Activated effector memory CD4-positive, alpha-beta T cell treated with anti-CD3 and anti-CD28 coated beads, Interleukin-2, amount 50 U/mL, for 16 hours (primary cell): ENCODE measurements at places on chromosomes 2 and 18.

DNA sequence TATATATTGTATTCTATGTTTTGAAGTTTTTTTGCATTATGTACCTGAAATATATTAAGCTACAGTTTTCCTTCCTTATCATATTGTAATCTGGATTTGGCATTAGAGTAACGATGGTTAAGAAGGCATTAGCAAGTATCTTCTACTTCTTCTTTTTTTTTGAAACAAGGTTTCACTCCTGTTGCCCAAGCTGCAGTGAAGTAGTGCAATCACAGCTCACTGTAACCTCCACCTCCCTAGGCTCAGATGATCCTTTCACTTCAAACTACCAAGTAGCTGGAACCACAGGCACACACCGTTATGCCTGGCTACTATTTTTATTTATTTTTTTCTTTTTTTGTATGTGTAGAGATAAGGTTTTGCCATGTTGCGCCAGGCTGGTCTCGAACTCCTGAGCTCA lies 201.1 kb downstream of the ZNF804A start:
- DNase-seq: no peak

DNA sequence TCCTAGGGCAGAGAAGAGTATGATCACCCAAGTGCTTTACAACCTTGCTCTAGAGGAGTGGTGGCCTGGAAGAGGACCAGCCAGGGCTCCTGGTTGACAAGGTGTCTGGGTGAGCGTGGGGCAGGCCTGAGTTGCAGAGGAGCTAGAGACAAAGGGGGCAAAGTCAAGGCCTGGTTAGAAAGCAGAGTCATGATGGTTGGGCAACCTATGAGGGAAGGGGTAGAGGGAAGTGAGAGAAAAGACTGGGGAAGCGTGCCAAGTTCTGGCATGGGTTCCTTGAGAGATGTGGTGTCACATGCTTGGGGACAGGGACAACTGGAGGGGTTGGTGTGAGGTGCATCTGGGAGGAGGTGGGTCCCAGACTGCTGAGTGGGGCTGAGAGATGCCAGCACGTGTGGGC lies 13.5 kb downstream of the ZFP36L2 start:
- DNase-seq: no peak

- DNase-seq: no peak
Measured at GRCh38 chr2:128004509-128004908, 23.4 kb downstream of the SAP130 start.

DNA sequence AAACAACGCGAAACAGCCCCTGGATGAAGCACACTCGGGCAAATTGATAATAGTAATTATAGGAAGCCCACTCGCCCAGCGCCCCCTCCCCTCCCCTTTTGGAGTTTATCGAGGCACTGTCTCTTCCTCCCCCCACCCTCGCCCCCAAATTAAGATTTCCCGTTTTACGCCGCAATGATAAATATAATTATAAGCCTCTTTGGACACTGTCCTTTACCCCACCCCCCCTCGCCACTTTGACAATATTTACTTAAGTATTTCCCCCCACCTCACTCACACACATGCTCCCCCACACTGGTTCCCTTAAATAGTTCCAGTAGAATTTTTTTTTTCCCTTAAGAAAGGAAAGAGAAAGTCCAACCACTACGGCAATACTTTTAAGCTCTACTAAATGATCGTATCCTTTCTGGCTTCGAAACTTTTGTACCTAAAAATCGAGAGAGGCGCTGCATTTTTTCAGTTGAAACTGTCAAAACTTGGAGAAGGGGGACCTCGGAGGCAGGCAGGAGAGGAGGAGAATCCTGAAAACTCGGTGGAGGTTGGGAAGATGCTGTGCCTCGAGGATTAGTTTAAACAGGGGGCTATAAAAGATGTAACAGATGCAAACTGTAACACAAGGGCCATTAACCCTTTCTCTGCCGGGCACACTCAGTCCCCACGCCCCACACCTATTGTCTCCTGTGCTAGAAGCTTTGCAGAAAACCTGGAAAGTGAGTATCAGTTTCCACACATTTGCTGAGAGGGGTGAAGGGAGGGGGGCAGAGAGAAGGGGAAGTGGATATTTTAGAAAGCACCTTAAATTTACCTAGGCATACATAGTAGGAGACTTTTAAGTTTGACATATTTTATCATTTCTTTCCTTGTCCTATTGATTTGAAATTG lies 1.8 kb downstream of the ZEB2 start:
- no peak for DNase-seq

DNA sequence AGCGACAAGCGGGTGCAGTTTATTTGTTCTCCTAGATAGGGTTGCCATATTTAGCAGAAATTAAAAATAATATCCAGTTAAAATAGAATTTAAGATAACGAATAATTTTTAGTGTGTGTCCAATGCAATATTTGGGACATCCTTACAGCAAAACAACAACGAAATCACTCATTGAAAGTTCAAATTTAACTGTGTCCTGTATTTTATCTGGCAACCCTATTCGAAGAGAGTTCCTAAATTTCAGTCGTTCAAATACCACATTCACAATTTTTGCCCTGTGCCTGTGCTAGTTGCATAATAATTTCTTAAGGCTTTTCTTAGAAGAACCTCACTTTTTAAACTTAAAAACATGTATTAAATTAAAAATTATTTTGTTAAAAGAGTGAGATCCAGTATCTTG lies 664 bp downstream of the DGUOK start:
- DNase-seq: no peak

DNA sequence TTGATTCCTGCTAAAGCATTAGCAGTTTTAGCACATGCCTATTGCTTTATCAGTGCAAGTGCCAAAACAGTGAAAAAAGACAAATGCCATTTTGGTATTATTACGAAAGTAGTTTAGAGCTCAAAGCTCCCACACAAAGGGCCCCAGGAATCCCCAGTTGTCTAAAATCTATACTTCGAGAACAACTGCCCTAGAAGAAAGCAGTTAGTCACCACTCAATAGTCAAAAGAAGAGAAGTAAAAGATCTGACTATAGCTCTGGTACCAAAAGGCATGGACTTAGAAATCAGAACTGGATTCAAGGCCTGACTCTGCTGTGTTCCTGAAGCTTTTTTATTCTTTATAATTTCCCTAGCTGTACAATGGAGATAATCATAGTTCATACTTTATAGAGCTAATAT lies 21.8 kb downstream of the SCN3A start:
- no peak for DNase-seq

- DNase-seq: no peak
Measured at GRCh38 chr2:1707771-1708418, 36.4 kb downstream of the PXDN start.

DNA sequence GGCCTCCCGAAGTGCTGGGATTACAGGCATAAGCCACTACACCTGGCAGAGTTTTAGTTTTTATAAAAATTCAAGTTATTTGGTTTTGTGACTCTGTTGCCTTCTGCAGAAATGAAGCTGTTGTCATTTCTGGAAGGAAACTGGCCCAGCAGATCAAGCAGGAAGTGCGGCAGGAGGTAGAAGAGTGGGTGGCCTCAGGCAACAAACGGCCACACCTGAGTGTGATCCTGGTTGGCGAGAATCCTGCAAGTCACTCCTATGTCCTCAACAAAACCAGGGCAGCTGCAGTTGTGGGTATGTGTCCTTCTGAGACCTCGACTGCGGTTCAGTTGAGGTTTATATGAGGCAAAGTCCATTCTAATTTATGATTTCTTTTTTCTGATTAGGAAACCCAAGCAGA lies 7.2 kb downstream of the MTHFD2 start:
- DNase-seq: peak; percentile 71

- no peak for DNase-seq
Measured at GRCh38 chr18:49321797-49322461, 138.5 kb downstream of the DYM start.

GRCh38 chr2:156333274-156333950 lies 891 bp upstream of the NR4A2 start:
- peak; percentile 69 for DNase-seq

DNA sequence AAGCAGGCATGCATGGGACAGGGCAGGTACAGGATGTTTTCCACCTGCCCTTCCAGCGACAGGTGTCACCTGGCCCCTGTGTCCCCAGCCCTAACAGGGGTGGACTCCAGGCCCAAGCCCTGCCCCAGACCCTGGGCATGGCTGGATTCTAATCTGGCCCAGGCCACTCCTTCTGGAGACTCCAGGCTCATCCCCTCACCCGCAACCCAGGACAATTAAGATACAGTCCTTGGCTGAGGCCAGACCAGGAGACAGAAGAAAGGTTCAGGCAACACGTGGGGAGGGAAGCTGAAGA lies 9.5 kb downstream of the BIN1 start:
- no peak for DNase-seq

- DNase-seq: no peak
Measured at GRCh38 chr2:42854207-42854818, 61.9 kb upstream of the HAAO start.

- DNase-seq: no peak
Measured at GRCh38 chr2:105519516-105519915, 120.7 kb upstream of the FHL2 start.

GRCh38 chr2:96407919-96408550 lies 72.5 kb downstream of the NCAPH start:
- no peak for DNase-seq

GRCh38 chr18:9243029-9243428 lies 91.5 kb upstream of the TWSG1 start:
- no peak for DNase-seq

- DNase-seq: no peak
Measured at GRCh38 chr2:128610496-128610895, 291.8 kb upstream of the HS6ST1 start.

GRCh38 chr2:237734905-237735623 lies 63.5 kb upstream of the RBM44 start:
- no peak for DNase-seq

GRCh38 chr2:205800773-205801172 lies 118.5 kb downstream of the NRP2 start:
- no peak for DNase-seq

DNA sequence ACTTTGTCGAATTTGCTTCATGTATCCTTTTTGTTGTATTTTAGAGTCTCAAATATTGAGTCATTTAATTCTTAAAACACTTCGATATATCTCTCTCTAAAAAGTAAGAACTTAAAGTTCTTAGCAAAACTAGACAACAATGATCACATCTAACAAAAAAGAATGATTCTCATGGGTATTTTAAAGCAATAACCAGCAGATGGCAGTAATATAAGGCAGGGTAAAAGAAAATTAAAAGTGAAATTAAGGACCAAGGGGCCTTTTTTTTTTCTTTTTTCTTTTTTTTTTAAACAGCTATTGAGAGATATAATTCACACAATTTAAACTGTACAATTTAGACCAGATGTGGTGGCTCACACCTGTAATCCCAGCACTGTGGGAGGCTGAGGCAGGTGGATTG lies 9.9 kb upstream of the AOX1 start:
- DNase-seq: no peak

GRCh38 chr18:23151414-23152099 lies 16.3 kb downstream of the CABLES1 start:
- DNase-seq: peak; percentile 22

DNA sequence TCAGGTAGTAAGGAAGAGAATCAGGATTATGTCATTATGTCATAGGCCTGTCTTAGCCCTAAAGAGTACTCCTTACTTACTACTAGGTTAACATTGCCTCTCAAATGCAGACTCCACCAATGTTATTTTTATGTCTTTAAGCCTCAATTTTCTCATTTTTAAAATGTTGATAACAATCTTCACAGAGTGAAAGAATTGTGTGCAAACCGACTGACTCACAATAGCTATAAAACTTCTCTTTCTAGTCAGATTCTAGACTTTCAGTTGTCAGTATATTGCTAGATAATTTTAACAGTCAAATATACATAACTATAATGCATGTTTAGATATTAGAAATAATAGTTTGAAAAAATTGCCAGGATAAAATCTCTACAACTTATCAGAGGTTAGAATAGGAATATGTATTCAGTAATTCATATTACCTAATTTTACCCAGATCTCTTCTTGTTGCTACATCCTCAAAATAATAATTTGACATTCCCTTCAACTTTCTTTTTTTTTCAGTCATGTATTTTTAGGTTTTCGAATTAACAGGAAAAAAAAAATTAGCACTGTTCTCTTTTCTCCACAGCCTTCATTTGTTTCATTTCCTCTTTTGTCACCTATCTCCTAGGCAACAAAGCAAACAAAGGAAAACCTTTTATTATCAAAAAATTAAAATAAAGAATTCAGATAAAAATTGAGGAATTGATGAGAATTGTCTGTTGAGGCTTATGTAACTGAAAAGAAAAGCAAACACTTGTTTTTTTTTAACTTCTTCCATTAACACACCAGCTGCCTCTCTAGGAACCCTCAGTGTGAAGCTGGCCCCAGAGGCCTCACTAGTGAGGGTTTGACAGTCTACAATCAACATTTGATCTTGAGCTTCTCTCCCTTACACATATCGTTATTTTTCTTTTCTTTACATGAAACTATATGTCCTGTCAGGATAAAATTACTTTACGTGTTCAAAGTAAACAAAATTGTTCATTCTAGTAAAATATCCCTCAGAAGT lies 279.0 kb downstream of the CALCRL start:
- no peak for DNase-seq

- no peak for DNase-seq
Measured at GRCh38 chr2:37059841-37060240, 24.3 kb downstream of the HEATR5B start.

DNA sequence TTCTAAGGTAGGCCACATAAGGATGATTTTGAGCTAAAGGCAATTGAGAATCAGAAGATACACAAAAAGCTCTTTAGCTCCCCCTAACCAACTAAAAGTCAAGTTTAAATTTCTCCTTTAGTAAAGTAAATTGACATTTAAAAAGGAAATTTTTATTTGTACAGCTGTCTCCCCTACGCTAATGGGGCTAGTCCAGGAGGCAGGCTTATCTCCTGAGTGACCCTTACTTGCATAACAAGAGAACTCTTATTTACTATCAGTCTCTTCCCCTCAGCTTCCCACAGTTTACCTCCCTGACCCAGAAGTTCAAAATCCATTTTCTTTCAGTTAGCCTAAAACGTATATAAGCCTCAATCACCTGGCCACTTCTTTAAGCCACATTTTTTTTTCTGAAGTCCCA lies 1002.8 kb upstream of the NRXN1 start:
- DNase-seq: no peak

DNA sequence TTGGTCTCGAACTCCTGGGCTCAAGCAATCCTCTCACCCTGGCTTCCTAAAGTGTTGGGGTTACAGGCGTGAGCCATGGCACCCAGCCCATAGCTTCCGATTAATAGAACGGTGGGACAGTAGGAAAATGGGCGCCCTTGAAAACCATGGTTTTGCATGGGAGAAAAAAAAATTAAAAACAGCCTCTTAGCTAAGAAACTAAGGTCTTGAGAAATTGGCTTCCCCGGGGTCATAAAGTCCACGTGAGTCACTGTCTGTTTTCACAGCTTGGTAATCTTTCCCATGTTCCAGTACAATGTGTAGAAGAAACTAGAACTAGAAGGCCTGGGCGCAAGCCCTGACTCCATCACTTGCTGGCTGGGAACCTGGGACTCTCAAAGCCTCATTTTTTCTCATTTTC lies 20.7 kb downstream of the B3GNT2 start:
- no peak for DNase-seq

GRCh38 chr2:95307036-95307435 lies 9.9 kb downstream of the KCNIP3 start:
- DNase-seq: no peak
